ENCODE measurements at places on chromosomes 2 and 18.
A peak's percentile ranks its signal among the peaks of the same experiment; 100 is the strongest.

GRCh38 chr2:6341588-6342129 is 524.0 kb downstream of the CMPK2 start:
- DNase-seq: no peak

GRCh38 chr2:164881524-164881923 is 39.9 kb upstream of the COBLL1 start:
- no peak for DNase-seq

- no peak for DNase-seq
Observed at GRCh38 chr2:68236103-68236734, 16.1 kb downstream of the PPP3R1 start.

DNA sequence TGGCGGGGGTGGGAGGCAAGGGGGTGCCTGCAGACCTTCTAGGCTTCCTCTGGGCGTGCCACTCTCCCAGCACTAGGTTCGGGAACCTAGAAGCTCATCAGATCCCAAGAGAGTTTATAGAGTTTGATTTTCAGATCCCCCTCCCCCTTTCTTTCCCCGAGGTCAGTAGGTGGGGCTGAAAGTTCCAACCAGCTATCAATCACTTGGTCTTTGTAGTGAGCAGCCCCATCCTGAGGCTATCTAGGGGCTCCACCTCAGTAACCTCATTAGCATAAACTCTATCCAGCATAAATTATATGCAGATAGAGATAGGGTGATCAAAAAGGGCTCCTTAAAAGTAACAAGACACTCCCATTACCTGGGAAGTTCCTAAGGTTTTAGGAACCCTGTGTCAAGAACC is 32.8 kb downstream of the ERLEC1 start:
- no peak for DNase-seq

- DNase-seq: no peak
Observed at GRCh38 chr2:70068119-70068518, 19.2 kb upstream of the PCBP1 start.

DNA sequence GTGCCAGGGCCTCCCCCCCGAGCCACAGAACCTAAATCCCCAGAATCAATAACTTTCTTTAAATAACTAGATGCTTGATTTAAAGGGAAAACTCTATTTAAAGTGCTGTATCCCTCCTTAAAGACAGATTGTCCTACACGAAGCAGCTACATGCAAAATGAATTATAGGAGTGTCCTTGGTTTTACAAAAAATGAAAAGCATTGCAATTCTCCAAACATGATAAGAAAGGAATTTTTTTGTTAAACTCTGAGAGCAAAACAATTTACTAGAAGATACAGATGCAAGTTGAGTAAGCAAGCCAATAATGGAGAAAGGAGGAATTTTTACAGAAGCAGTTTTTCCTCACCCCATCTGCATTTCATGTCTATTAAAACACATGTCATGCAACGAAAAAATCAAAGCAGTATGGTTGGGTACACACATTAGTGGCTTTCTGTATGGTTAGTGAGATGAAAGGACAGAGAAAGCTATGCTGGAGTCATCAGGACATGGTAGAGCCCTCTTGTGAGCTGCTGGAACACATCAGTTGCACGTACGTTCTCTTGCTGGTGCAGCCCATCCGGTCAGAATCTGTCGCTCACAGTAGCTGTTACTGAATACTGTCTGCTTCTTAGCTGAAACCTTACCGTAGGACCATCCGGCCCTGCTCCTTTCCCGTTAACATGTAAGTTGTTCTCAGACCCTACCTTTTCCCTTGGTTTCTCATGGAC is 25.9 kb upstream of the STEAP3 start:
- no peak for DNase-seq

DNA sequence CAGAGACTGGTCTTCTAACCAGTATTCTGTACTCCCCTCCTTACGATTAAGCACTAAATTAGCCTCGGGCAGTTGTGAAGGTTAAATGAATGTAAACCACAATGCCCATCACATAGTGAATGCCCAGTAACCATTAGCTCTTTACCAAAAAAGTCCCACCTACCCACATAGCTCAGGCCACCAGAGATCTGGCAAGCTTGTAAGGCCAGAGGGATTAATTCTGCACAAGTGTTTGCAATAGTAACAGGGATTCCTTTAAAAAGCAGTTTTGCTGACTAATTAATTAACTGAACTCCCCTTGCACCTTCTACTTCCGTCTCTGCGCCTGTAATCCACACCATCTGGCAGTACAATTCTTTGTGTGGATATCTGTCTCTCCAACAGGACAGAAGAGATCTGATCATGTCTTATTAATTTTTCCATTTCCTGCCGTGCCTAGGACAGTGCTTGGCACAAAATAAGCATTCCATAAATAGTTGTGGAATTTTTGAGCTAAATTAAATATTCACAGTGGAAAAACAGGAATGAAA is 36.2 kb upstream of the IGFBP2 start:
- peak; percentile 5 for DNase-seq

DNA sequence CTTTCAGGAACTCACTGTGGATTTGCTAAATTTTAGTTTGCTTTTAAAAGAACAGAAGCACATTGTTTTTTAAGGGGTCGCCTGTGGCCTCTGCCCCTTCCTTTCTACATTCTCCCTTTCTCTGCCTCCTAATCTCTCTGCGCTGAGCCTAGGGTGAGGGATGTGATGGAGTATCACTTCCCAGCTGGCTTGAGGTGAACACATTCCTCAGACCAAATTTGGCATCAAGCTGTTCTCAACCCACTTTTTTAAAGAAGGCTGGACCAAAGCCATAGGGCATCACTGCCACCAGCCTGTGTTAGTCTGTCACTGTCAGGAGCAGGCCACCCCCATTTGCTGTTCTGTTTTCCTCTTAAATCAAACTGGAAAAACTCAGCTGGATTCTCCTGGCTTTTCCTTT is 27.4 kb downstream of the EIF4E2 start:
- DNase-seq: no peak

DNA sequence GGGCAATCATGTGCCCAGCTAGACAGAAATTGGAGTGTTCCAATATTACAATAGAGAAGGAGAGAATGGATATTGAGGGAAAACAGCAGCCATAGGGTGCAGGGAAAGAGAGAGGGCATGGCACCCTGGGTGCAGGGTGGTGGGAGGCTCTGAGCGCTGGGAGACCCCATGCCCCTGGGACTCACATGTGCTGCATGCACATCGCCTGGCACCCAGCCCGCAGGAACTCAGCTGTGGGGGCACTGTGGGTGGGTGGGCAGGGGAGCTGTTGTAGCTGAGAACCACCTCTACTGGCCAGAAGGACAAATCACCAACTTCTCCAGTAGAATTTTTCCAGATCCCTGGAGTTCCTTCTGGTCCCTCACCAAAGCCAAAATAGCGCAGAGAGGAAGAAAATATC is 7.2 kb upstream of the NEURL3 start:
- DNase-seq: no peak

DNA sequence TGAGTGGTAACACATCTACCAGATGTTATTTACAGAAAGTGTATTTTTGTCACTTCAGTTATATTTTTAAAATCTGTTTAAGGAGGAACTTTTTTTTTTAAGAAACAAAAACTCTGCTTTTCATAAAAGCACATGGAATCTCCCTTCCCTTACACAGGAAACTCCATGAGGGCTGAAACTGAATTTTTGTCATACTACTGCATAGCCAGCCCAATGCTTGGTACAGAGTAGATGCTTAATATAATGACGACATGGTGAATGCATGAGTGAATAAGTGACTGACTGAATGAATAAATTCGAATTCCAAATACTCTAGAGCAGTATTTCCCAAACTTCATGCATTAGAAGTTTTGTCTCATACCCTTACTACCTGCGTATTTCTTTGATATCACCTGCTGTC is 86.5 kb downstream of the ROCK2 start:
- no peak for DNase-seq

GRCh38 chr18:63126134-63127069 is 193.2 kb downstream of the BCL2 start:
- DNase-seq: no peak

DNA sequence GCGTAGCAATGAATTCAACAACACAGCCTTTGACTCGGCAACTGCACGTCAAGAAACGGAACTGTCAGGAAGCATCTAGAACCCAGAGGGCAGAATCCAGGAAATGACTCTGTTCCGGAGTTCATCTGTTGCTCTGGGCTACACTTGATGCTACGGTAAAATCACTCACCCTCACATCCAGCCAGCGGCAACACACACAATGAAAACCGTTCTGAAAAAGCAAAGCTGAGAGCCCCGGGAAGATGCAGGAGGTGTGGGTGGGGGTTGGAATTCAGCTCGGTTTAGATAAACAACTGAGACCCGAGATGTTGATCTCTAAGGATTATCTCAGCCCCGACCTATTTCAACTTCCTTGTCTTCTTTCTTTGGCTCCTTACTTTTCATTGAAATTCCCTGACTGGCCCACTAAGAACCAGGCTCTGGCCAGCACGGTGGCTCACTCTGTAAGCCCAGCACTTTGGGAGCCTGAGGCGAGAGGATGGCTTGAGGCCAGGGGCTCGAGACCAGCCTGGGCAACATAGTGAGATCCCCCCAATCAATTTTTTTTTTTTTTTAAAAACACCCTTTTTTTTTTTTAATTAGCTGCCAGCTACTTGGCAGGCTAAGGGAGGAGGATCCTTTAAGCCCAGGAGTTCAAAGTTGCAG is 13.3 kb upstream of the RAB17 start:
- DNase-seq: no peak

DNA sequence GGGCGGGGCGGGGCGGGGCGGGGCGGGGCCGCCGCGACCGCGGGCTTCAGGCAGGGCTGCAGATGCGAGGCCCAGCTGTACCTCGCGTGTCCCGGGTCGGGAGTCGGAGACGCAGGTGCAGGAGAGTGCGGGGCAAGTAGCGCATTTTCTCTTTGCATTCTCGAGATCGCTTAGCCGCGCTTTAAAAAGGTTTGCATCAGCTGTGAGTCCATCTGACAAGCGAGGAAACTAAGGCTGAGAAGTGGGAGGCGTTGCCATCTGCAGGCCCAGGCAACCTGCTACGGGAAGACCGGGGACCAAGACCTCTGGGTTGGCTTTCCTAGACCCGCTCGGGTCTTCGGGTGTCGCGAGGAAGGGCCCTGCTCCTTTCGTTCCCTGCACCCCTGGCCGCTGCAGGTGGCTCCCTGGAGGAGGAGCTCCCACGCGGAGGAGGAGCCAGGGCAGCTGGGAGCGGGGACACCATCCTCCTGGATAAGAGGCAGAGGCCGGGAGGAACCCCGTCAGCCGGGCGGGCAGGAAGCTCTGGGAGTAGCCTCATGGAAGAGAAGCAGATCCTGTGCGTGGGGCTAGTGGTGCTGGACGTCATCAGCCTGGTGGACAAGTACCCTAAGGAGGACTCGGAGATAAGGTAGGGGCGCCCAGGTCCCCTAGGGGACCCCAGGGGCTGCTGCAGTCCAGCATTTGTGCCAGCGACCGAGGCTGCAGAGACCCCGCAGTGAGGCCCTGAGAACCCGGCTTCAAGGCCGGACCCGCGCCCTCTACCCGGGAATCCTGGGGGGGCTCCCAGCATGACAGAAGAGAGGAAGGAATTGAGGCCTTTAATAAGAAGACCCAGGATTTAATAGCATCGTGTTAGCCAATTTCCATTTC is at the start of gene KHK:
Gene KHK, plus strand, starts transcription at position 49 of the 870 bp plus-strand sequence. Its CDS starts 488 bp downstream, at position 537.
- no peak for DNase-seq

DNA sequence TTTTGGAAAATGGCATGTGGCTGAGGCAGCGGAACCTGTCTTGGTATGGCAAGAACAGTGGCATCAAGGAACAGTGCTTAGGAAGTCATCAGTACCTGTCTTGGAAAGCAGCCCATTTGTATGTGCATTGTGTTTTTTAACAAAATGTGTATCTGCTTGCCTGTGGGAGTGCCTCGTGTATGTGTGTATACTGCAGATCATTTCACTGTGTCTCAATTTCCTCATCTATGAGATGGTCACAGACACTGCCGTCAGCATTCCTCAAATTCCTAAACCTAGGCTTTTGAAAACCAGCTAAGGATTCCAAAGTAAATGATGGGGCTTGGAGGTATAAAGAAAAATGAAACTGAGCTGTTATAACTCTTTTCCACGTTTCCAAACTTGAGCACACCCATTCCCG is 441.3 kb downstream of the RND3 start:
- DNase-seq: no peak

GRCh38 chr2:28544405-28544921 is 48.6 kb downstream of the PLB1 start:
- DNase-seq: no peak

DNA sequence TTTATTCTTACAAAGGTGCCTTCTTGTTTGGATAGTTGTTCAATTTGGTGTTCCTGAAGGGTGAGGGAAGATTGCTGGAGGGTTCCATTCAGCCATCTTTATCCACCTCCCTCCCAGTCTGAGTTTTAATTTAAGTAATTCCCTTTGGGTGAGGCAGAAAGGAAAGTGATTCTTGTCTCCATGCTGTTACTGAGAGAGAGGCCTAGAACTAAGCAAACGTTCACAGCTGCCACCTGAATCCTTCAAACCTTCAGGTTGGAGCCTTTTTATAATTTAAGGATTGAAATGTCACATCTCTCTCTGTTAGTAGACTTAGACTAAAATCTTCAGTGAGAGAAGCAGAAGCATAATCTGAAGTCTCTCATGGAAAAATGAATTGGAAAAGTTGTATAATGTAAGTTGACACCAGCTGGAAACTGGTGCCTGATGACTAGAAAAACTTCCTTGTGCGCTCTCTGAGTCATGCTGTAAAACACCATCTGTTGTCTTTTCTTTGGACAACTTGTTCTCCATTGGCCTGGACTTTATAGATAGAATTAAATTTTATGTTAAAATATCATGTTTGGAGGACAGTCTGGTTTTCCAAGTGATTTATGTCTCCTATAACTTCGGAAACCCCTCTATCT is 14.6 kb downstream of the STRADB start:
- DNase-seq: no peak

- no peak for DNase-seq
Observed at GRCh38 chr2:231034291-231034882, 2.9 kb upstream of the C2orf72 start.

DNA sequence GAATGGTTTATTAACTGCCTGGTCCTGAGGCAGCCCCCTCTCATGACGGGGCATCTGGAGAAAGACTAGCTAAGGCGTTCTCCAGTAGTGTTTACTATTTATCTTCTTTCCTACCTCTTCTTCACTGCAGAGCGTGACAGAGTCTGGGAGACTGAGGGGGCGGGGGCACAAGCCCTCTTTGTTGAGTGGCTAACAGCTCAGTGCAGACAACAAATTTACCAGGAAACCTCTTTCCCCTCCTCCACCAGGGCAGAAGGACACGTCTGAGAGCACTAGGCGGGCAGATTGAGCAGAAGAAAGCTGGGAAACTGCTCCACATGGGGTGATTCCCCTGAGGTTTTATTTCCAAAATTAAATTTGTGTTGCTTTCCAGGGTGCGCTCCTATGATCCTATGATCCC is 322.1 kb downstream of the CNTNAP5 start:
- DNase-seq: no peak

DNA sequence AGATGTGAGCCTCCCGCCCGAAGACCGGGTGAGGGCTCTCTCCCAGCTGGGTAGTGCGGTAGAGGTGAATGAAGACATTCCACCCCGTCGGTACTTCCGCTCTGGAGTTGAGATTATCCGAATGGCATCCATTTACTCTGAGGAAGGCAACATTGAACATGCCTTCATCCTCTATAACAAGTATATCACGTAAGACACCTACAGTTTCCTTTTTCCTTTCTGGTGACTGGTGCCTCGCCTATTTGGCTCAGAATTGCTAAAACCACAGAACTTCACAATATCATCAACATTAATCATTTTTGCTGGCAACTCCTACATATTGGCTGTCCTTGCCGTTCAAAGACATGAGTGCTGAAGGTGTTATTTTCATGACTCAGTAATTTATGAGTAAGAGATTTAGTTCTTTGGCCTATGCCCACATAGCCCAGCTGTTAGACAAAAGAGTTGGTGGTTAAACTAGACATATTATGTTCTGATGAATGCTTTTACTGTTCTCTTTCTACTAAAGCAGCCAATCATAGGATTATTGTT is 2.2 kb downstream of the STAMBP start:
- no peak for DNase-seq

Measured in NCI-H1092 (cell line).